ENCODE measurements at places on chromosomes 12 and 14.

- DNase-seq: peak; percentile 56
These were observed 7.9 kb downstream of the SETD1B start for GRCh38 chr12:121811434-121812319.

DNA sequence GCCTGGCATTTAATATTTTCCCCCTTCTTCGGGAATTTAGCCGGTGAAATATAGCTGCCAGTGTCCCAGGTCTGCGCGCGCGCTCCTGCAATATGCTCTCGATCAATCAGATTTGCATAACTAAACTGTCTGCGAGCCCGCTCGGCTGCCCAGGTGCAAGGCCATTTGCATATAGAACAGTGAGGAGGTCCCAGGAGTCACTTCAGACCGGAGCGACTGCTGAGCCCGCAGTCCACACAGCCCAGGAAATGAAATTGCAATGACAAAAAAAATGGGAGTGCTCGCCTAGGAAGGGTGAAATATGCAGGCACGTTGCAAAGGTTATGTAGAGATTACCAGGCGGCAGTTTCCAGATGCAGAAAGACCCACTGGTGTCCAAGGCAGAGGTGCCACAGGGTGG, 228.5 kb downstream of the VRK1 start:
- no peak for DNase-seq

GRCh38 chr14:47606566-47606965, 68.8 kb downstream of the MDGA2 start:
- DNase-seq: no peak

GRCh38 chr14:51139121-51139681, 44.3 kb upstream of the TRIM9 start:
- no peak for DNase-seq

DNA sequence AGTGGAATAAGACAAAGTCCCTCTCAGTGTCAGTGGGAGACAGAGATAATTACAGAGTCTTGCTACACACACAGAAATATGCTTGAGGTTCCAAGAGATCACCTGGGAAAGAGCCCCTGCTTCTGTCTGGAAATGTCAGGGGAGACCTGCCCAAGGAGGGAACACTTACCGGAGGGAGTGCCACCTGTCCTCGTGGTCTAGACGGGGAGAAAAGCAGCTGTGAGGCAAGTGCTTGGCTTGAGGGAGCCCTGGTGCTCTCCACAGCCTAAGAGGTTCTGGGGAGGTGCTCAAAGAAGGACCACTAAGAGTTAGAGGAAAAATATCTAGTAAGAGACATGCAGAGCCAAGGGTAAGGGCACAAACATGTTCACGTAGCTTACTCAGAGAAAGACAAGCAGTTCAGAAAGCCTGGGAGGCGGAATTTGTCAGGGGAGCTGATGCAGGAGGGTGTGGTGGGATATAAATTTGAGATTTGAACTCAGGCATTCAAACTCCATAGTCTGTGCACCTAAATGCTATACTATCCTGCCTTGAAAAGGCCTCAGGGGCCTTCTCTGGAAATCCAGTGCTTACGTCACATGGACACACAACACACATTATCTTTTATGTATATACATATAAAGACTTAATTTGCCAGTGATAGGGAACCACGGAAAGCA, 38.2 kb upstream of the GNPNAT1 start:
- DNase-seq: no peak

GRCh38 chr12:24111616-24112015, 162.1 kb upstream of the SOX5 start:
- DNase-seq: no peak
